ENCODE measurements at places on chromosomes 5 and 9.

- no peak for DNase-seq
Measured at GRCh38 chr9:15220658-15221318, 86.2 kb downstream of the TTC39B start.

GRCh38 chr5:178357121-178357521 is 124.5 kb upstream of the PHYKPL start:
- no peak for DNase-seq

- no peak for DNase-seq
Measured at GRCh38 chr5:124614105-124614504, 132.3 kb downstream of the ZNF608 start.

GRCh38 chr5:139296862-139297326 is 3.4 kb downstream of the MATR3 start:
- DNase-seq, result no peak

DNA sequence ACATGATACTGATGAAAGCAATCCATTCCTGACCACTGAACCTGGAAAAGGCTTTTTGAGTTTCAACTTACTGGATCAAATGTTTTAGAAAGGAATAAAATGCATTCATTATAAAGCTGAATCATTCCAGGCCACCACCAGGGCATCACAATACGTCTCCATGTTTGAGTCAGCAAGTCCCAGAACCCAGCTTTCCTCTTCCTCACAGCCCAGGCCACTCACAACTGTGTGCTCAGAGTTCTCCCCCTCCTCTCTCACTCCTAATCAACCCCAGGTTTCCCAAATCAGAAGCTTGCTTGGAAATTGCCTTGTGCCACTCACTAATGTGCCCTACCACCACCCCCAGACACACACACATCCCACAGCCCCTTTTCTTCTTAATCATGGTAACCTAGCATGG is 91.7 kb downstream of the GNA14 start:
- DNase-seq, result no peak

DNA sequence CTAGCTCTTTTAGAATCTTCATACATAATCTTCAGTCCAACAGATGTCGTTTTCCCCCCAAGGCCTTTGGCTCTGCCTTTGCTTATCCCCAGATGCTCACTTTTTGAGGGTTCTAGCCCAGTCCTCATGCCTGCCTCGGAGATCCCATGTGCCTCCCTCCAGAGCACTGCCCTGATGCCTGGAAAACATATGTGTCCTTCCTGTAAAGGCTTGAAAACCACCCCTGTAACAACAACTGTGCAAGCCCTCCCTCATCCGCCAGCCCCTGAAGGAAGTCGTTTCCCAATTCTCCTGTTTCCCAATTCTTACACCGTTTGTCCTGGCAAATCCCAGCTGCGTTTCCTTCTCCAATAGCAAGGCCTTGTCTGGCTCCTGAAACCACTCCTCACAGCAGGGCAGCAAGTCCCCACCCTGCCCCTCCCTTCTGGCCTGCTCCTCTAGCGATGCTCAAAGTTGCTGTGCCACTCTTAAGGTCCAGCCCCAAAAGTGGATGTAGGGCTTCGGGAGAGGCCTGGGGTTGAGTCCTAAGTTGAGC is 52.2 kb downstream of the SLC36A1 start:
- no peak for DNase-seq

DNA sequence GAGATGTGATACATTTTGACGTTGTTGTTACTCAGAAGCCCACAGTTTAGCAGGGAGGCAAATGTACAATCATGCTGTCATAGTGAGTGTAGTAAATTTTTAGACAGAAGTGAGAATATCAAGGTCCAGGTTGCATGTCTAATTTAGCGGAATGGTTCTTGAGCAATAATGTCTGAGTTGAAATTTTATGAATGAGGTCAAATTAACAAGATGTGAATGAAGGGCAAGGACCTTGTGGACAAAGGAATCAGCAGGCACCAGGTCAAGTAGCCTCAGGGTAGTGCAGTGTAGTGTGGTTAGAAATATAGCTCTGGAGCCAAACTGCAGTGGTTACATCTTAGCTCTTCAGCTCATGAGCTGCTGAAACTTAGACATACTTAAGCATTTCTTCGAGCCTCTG is 36.2 kb downstream of the TNFSF8 start:
- DNase-seq, result no peak

DNA sequence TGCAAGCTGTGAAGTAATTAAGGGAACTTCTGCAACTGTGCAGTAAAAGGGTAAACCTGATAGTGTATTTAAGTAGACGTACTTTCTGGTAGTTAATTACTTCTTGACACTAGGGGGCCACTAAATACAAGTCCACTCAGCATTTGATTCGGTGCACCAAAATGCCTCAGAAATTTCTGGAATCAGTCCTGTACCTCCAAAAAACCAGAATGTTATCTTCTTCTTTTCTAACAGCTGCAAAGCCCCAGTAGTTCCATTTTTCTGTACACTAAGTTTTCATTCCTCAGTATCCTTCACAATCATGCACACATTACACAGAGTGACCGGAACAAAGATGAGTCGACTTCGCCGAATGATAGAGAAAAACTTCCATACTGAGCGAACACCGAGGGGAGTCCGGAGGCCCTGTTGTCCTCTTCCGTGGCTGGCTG is 484 bp downstream of the GFM2 start:
- peak; percentile 22 for DNase-seq

DNA sequence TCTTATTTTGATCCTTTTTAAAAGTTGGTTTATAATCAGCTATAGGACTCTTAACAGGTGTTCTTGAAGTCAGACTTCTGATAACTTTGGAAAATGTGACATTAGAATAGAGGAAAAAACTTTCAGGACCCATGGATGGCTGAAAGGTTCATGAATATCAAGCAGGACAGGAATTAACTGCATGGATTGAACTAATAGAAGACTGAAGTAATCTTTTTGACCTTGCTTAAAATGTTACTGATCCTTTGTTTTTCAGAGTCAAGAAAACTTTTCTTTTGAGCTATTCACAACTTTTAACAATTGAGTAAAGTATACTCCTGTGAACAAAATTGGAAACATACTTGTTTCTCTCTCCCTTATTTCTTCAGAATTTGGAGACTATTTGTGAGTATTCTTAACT is 79.2 kb downstream of the PLK2 start:
- DNase-seq, result no peak

DNA sequence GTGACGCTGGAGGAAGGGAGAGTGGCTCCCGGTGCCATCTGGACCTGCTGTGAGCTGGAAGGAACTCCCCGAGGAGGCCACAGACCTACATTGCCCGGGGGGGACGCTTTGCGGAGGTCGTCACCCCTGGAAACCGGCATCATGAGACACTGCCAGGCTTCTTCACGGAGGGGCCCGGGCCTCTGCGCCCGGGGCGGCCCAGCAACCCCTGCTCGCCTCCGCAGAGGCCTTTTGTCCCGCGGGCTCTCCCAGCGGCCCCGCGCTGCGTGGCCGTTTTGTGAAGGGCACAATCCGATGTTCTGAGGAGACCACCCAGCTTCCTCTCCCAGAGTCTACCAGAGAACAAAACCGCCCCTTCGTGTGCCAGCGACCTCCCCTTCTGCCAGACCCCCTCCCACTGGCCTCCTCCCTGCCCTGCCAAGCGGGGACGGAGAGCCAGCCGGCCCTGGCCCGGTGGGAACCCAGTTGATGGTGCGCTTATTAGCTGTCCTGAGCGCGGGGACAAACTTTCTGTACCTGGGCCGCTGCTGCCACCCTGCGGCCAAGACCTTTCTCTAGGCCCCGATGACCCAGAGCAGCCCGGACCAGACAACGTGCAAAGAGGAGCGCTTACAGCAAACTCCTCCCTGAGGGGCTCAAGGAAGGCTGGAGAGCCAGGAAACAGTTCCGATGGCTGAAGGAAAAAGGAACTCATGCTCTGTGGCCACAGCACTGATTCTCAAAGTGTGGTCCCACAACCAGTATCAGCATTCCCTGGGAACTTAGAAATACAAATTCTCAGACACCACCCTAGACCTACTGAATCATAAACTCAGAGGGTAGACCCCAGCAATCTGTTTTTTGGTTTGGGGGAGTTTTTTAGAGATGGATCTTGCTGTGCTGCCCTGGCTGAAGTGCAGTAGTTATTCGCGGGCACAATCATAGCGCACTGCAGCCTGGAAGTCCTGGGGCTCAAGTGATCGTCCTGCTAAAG is 86.7 kb downstream of the SLC1A3 start:
- DNase-seq, result peak; percentile 60

GRCh38 chr5:59873113-59873512 is 20.4 kb downstream of the PDE4D start:
- no peak for DNase-seq

DNA sequence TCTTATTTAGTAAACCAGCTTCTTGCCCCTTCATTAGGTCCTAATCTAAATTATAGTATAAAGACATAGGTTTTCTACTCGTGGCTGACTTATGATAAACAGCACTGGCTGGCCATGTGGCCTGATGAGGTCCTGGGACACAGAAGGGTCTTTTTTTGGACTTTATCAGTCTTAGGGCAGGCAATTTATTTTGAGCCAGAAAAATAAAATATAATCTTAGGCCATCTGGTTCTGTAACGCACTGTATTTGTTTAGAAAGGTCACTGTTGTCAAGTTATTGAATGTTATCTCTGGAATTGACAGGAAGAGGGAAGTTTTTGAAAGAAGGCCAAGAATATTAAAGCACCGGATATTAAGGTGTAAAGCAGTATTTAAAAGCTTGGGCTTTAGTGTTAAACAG is 53.9 kb downstream of the RFX3 start:
- DNase-seq, result no peak

GRCh38 chr5:40600383-40600782 is 79.3 kb upstream of the PTGER4 start:
- no peak for DNase-seq

DNA sequence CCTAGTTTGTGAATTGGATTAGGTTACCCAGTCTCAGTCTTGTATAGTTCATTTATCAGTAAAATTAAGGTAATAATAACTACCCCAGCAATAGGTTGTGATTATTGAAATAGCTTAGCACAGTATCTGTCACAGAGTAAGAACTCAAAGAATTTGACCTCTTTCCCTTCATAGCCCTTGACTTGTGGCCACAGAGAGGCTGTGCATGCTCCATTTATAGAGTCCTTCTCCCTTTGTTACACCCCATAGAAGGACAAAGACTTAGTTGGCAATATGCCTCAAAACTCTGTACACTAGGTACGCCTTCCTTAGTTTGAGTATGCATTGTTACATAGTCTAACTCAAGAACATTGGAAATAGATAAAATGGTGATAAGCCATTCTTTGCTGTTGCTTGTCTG is 257.2 kb downstream of the KCTD16 start:
- no peak for DNase-seq

DNA sequence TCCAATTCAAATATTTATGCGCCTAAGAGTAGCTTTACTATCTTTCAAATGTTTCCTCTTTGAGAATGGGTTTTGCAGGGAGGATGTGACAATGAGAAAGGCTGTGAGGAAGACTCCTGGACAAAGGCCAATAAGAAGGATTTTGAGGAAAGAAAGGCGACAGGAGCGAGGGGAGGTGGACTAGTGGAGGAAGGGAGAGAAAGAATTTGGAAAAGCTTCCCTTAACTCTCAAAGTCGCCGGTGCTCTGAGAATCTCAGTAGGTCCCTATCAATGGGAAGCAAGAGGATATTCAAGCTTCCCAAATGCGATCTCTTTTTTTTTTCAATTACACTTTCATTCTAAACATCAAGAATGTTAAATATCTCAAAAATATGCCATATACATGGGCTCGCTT is 2.8 kb upstream of the CDC20B start:
- DNase-seq, result no peak

- DNase-seq, result no peak
Measured at GRCh38 chr9:125066839-125067619, 76.3 kb downstream of the SCAI start.

DNA sequence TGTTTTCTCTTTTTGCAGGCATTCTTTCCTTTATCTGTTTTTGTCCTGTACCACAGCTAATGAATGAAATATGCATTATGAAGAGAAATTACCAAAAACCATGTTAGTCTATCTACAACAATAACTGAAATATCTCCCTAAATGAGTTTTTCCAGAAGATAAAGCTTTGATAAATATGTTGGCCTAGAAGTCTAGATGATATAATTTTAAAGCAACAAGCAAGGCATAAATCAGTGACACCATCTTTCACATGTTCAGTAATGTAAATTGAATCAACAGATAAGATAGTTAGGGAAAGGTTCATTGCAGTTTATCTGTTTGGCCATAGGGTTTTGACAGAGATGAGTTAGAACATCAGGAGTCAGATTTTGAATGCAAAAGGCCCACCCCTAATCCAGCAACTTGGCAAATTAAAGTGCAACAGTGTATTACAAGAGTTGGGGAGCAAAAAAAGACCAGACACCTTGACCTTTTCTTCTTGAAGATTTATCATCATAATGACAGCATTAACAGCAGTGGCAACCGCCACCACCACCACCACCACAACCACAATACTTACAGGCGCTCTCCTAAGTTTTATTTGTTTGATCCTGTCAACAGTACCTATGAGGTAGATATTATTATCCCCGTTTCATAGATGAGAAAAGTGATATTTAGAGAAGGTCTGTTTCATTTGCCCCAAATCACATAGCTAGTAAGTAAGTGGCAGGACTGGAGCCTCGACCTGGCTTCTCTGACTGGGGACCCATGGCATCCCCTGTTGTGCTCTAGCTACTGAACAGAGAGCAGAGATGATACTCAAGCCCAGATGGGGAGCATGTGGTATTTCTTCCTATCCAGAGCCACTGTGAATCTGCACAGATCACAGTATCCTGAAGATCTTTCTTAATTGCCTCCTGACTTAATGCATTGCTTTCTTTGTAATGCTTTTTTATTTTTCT is 122.8 kb upstream of the DHFR start:
- no peak for DNase-seq

DNA sequence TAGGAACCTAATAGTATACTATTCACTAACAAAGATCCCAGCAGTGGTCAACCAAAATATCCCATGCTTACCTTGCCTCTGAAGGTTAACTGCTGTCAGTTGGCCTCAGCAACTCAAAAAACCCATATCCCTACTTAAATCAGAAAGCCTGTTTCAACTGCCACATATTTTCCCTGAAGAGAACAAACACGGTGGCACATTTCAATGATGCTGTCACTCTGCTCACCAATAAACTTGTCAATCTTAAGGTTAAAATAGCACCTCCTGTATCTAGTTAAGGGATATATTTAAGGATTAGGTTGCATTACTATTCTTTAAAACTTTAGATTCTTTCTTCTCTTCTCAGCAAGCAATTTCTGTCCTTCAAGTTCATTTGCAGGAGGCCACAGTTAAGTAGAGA is 986.9 kb downstream of the CDH18 start:
- no peak for DNase-seq

GRCh38 chr5:106094839-106095238 is 1575.9 kb downstream of the EFNA5 start:
- DNase-seq, result no peak
